ENCODE measurements at places on chromosomes 2 and 18. TPM values are rescaled to one million over a fixed set of nuclear protein-coding genes. Genes with fewer than 3 reads are reported as not detected.

The OTOS gene
- total RNA-seq, result 4.6 TPM

DNA sequence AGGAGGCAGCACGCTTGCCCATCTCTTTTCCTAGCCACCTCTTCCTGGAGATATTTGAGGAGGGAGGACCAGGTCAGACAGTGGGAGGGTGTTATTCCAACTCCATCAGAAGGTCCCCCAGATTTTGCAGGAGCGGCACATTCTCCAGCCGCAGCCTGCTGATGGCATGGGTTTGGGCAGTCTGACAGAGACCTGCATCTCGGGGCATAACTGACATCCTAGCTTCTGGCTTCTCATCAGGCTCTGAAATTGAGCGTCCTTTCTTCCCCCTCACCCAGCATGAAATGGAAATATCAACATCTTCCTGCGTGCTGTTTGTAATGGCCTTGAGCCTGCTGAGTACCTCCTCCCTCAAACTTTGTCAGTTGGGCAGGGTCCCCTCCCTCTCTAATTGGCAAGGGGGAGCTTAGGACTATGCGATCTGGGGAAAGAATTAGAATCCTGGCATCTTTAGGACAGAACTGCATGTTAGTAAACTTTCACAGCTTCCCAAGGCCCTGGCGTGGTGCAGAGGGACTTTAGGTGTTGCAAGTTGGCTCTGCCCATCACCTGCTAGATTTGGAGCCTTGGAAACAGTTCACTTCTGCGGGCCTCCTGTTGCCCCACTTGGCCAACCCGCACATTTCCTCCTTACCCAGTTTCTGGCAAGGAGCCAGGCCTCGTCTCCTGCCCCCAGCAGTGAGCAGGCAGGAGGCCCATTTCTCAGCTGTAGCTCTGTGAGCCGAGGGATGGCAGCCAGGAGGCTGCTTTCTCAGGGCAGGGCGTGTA lies 2.2 kb downstream of the ITM2C start:
- peaks cover 5% of the 10 kb centered on the region for H3K4me1 ChIP-seq
- no peaks in the 10 kb centered on the region for H3K27me3 ChIP-seq
- H3K36me3 ChIP-seq, result no peaks in the 10 kb centered on the region
- DNase-seq, result no peak

GRCh38 chr2:196681510-196681909 lies 42.0 kb downstream of the CCDC150 start:
- no peak overlapping the region for H3K4me3 ChIP-seq
- H3K27ac ChIP-seq, result no peak overlapping the region
- H3K27me3 ChIP-seq, result no peaks in the 10 kb centered on the region
- no peak for DNase-seq

GRCh38 chr2:7226501-7226900 lies 309.3 kb downstream of the RNF144A start:
- no peaks in the 10 kb centered on the region for H3K4me1 ChIP-seq
- no peak for DNase-seq
- H3K4me3 ChIP-seq, result no peak overlapping the region
- no peak overlapping the region for H3K27ac ChIP-seq
- H3K36me3 ChIP-seq, result no peaks in the 10 kb centered on the region
- H3K27me3 ChIP-seq, result no peaks in the 10 kb centered on the region

DNA sequence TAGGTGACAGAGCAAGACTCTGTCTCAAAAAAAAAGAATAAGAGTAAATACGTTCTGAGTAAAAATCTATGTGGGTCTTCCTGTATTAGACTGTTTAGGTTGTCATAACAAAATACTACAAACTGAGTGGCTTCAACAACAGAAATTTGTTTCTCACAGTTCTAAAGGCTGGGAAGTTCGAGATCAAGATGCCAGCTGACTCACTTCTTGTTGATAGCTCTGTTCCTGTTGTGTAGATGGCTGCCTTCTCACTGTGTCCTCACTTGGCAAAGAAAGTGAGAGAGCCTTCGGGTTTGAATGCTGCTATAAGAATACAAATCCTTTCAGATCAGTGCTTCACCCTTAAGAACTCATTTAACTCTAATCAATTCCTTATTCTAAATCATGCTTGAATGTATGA lies 430.0 kb upstream of the VWC2L start:
- no peak overlapping the region for H3K4me3 ChIP-seq
- no peak for DNase-seq
- H3K4me1 ChIP-seq, result no peaks in the 10 kb centered on the region
- H3K27me3 ChIP-seq, result no peaks in the 10 kb centered on the region
- H3K36me3 ChIP-seq, result no peaks in the 10 kb centered on the region
- no peak overlapping the region for H3K27ac ChIP-seq

DNA sequence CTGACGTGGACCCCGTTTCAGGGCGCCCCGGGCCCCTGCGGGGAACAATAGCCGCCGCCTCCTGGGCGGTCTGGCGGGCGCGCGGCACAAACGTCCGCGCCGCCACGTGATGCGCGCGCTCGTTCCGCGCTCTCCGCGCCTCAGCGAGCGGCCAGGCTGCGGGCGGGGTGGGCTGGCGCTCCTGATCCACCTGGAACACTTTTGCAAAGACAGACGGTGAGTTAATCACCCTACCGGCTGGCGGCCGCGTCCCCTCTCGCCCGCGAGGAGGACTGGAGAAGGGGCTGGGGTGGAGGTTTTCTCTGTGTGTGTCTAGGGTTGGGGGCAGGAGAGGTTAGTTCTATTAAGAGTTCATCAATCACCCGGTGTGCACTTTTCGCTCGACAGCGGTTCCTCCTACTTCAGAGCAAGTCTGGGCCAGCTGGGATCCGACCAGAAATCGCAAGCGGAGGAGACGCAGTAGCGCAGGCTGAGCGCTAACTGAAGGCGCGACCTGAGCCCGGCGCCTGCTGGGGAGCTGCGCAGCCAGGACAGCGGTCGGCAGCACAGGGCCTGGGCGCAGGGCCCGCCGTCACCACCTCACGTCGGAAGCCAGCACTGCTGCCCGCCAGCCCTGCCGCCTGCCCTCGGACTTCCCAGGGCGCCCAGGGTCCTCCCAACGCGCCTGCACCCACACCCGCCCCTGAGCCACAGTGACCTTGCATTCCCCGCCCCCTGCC lies 10.3 kb upstream of the HOXD1 start:
- peak overlapping the region; percentile 59 for H3K4me3 ChIP-seq
- peak overlapping the region; percentile 89 for H3K27ac ChIP-seq
- H3K36me3 ChIP-seq, result no peaks in the 10 kb centered on the region
- H3K27me3 ChIP-seq, result no peaks in the 10 kb centered on the region
- H3K4me1 ChIP-seq, result peaks cover 3% of the 10 kb centered on the region
- peak; percentile 86 for DNase-seq

- H3K4me1 ChIP-seq, result no peaks in the 10 kb centered on the region
- no peak for DNase-seq
- H3K36me3 ChIP-seq, result no peaks in the 10 kb centered on the region
- H3K4me3 ChIP-seq, result no peak overlapping the region
These were observed 31.6 kb upstream of the VWC2L start for GRCh38 chr2:214379227-214379626.

- H3K4me1 ChIP-seq, result no peaks in the 10 kb centered on the region
- no peak for DNase-seq
- no peak overlapping the region for H3K4me3 ChIP-seq
- no peaks in the 10 kb centered on the region for H3K36me3 ChIP-seq
- no peaks in the 10 kb centered on the region for H3K27me3 ChIP-seq
These were observed 102.2 kb downstream of the INSIG2 start for GRCh38 chr2:118190474-118190873.
